ENCODE measurements at places on chromosomes 3 and 15. TPM values are rescaled to one million over a fixed set of nuclear protein-coding genes. Genes with fewer than 3 reads are reported as not detected.

GRCh38 chr3:117201901-117202774, 492.6 kb downstream of the TUSC7 start:
- no peak overlapping the region for H3K4me3 ChIP-seq
- H3K4me1 ChIP-seq: no peaks in the 10 kb centered on the region
- no peak overlapping the region for H3K27ac ChIP-seq
- H3K27me3 ChIP-seq: no peaks in the 10 kb centered on the region

DNA sequence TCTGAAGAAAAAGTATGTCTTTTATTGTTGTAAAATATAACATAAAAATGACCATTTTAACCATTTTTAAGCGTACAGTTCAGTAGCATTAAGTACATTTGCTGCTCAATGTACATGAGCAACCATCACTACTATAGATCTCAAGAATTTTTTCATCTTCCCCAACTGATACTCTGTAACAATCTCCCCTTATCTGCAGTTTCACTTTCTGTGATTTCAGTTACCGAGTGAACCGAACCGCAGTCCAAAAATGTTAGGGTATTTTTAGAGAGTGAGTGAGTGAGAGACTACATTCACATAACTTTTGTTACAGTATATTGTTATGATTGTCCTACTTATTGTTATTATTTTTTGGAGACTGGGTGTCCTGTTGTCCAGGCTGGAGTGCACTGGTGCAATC, 9.0 kb upstream of the SLC25A26 start:
- DNase-seq: no peak
- no peak overlapping the region for H3K27ac ChIP-seq
- no peak overlapping the region for H3K4me3 ChIP-seq
- H3K36me3 ChIP-seq: no peaks in the 10 kb centered on the region
- no peaks in the 10 kb centered on the region for H3K4me1 ChIP-seq

DNA sequence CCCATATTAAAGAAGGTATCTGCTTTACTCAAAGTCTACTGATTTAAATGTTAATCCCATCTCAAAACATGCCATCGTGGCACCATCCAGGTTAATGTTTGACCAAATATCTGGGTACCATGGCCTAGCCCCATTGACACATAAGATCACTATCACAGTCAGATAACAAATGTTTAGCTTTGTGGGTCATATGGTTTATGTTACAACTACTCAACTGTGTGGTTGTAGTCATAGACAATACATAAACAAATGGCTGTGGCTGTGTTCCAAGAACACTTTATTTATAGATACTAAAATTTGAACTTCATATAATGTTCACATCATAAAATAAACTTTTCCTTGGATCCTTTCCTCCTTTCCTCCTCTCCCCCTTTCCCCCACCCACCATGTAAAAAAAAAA, 9.8 kb upstream of the SNRPN start:
- no peak overlapping the region for H3K4me3 ChIP-seq
- H3K27ac ChIP-seq: no peak overlapping the region
- H3K36me3 ChIP-seq: no peaks in the 10 kb centered on the region
- peaks cover 3% of the 10 kb centered on the region for H3K4me1 ChIP-seq

DNA sequence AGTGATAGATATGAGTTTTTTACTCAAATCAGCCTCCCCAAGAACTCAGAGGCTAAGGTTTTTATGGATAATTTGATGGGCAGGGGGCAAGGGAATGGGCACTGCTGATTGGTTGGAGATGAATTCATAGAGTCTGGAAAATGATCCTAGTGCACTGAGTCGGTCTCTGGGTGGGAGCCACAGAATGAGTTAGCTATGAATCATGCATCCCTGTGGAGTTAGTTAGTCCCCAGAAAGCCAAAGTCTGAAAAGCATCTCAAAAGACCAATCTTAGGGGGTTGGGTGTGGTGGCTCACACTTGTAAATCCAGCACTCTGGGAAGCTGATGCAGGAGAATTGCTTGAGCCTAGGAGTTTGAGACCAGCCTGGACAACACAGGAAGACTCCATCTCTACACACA, 516.1 kb downstream of the AGBL1 start:
- no peak overlapping the region for H3K27ac ChIP-seq
- H3K4me3 ChIP-seq: no peak overlapping the region
- H3K36me3 ChIP-seq: no peaks in the 10 kb centered on the region
- no peaks in the 10 kb centered on the region for H3K27me3 ChIP-seq

DNA sequence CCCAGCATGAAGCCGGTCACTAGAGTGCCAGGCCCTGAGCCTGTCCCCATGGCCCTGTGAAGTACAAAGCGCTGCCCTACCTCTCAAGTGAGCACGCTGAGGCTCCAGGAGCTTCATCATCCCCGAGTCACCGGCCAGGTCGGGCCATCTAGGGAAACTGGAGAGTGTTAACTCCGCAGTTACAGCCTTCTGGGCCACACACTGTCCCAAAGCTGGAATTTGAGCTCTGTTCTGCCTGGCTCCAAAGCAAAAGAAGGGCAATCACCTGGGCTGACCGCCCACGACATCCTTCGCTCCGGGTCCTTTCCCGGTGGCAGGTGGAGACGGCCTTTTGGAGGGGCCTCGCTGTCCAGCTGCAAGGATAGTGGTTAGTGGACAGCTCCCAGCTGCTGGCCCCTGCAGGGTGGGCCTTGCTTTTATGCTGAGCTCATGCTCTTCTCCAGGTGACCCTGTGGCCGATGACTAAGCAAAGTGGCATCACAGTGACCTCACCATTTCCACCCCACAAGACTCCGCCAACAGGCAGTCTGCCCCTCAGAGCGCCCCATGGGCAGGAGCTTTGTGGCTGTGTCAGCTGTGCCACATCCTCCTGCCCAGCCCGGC, 3.5 kb upstream of the MUC4 start:
- no peak overlapping the region for H3K27ac ChIP-seq
- H3K27me3 ChIP-seq: peaks cover 2% of the 10 kb centered on the region
- no peak overlapping the region for H3K4me3 ChIP-seq

DNA sequence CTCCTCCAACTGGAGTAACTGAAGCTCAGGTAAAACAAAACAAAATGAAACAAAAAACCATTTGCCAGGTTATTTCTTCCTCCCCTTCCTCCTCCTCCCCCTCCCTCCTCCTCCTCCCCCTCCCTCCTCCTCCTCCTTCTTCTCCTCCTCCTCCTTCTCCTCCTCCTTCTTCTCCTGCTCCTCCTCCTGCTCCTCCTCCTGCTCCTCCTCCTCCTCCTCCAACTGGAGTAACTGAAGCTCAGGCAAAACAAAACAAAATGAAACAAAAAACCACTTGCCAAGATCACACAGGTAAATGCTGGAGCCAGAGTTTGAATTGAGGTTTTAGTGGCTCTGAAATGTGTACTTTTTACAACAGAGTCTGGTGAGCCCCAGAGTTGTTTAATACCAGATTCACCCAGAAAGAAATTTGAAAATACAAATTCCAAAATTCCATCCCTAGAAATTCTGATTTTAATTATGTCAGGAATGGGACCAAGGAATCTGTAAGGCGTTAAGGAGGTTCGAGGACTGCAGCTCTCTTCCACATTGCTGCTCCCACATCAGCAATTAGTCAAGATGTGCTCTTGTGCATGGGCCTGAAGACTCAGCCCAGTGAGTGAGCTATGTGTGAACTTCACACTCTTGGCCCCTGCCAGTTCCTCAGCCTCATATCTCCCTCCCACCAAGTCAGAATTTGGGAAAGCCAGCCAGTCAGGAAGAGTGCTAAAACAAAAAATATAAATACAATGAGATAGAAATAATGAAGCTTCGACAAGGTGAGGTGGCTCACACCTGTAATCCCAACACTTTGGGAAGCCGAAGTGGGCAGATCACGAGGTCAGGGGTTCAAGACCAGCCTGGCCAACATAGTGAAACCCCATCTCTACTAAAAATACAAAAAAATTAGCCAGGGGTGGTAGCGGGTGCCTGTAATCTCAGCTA, 31.6 kb upstream of the ZNF770 start:
- no peak for DNase-seq
- H3K27me3 ChIP-seq: peaks cover 6% of the 10 kb centered on the region
- H3K4me1 ChIP-seq: no peaks in the 10 kb centered on the region
- no peaks in the 10 kb centered on the region for H3K36me3 ChIP-seq
- H3K4me3 ChIP-seq: no peak overlapping the region

GRCh38 chr15:33565094-33565493, 254.3 kb downstream of the RYR3 start:
- no peaks in the 10 kb centered on the region for H3K36me3 ChIP-seq
- DNase-seq: no peak
- H3K4me3 ChIP-seq: no peak overlapping the region
- no peaks in the 10 kb centered on the region for H3K4me1 ChIP-seq

DNA sequence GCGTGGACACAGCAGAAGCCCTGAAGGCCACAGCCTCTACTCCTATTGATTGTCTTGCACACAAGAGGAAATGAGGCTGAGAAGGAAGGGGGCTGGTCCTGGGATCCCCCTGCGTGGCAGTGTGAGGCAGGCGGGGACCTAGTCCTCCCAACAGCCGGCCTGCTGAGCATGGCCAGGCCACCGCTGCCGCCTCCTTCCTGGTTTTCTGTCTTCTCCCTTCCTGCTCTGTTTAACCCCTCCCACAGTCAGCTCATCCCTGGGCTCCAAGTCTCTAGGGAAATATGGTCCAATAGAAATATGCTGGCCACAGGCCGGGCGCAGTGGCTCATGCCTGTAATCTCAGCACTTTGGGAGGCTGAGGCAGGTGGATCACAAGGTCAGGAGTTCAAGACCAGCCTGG, 42.1 kb upstream of the HES1 start:
- H3K27me3 ChIP-seq: peaks cover 4% of the 10 kb centered on the region
- H3K4me1 ChIP-seq: peaks cover 16% of the 10 kb centered on the region
- no peak overlapping the region for H3K4me3 ChIP-seq
- no peak for DNase-seq

DNA sequence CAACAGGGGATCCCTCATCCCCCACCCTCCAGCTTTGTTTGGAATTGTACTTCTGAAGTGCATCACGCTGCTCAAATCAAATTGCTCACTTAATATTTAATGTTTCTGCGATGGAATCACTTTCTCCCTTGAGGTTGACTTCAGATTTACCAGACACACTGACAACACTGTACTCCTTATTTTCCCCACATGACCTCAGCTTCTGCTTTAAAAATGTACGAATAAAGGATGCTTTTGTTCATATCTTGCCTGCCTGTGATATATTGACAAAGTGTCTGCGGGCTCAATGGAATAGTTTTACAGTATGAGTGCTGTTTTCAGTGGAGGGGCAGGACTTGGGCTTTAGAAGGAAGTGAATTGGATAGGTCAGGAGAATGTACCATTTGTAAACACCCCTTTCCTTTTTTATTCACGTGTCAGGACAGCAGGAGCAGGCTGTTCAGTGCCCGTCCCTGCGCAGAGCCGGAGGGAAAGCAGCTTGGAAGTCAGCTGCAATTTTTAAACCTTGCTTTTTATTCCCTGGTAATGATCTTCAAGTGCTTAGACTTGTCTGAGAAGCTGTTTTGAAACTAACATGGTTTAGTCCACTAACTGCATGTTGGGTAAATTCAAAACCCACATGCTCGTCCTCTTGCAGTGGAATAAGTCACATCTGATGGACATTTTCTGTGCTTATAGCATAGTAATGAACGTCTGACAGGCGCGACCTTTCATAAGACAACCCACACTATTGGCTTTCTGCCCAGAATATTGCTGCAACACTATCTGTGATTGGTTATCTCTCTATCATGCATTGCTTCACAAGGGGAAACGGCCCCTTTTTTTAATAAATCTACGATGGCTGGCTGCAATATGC, 29.9 kb downstream of the MBNL1 start:
- H3K4me3 ChIP-seq: peak overlapping the region; percentile 39
- H3K36me3 ChIP-seq: peaks cover 60% of the 10 kb centered on the region
- peaks cover 72% of the 10 kb centered on the region for H3K4me1 ChIP-seq
- peak; percentile 65 for DNase-seq
- H3K27ac ChIP-seq: peak overlapping the region; percentile 76
- H3K27me3 ChIP-seq: no peaks in the 10 kb centered on the region

GRCh38 chr3:178505832-178506231, 30.4 kb upstream of the KCNMB2 start:
- no peak overlapping the region for H3K4me3 ChIP-seq
- no peaks in the 10 kb centered on the region for H3K4me1 ChIP-seq
- H3K36me3 ChIP-seq: no peaks in the 10 kb centered on the region
- H3K27ac ChIP-seq: no peak overlapping the region
- no peak for DNase-seq
- H3K27me3 ChIP-seq: no peaks in the 10 kb centered on the region

- no peaks in the 10 kb centered on the region for H3K4me1 ChIP-seq
- no peaks in the 10 kb centered on the region for H3K36me3 ChIP-seq
- H3K4me3 ChIP-seq: no peak overlapping the region
- DNase-seq: no peak
Observed at GRCh38 chr15:101470548-101471239, 18.8 kb downstream of the PCSK6 start.

- no peaks in the 10 kb centered on the region for H3K27me3 ChIP-seq
- no peaks in the 10 kb centered on the region for H3K4me1 ChIP-seq
- no peaks in the 10 kb centered on the region for H3K36me3 ChIP-seq
- no peak overlapping the region for H3K27ac ChIP-seq
Observed at GRCh38 chr15:98751767-98752166, 103.4 kb downstream of the IGF1R start.

GRCh38 chr15:35953424-35953823, 407.5 kb upstream of the DPH6 start:
- H3K27ac ChIP-seq: no peak overlapping the region
- H3K36me3 ChIP-seq: no peaks in the 10 kb centered on the region
- no peaks in the 10 kb centered on the region for H3K4me1 ChIP-seq
- no peak overlapping the region for H3K4me3 ChIP-seq
- H3K27me3 ChIP-seq: no peaks in the 10 kb centered on the region
- DNase-seq: no peak

DNA sequence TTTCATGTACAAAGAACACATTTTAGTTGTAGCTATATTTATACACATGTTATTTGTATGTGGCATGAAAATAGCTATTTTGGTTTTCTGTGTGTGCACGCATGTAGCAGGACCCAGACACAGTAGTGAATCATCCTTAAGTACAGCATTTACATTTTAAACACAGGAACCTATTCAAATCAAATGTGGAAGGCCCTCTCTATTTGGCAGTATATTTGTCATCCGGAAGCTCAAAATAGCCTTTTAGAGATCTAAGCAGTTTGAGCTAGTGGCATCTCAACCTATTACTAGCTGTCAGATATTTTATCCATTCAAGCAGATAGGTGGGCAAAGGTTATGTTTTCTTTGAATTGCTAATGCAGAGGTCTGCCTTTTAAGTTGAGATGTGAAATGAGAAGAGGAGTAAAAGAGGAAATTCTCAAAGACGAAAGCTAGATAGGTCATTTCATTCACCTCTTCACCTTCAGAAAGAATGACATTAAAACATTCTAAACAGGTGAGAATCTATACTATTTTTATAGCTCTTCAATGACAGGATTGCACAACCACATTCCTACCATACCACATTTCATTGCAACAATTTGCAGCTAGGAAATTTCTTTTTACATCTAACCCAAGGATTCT, 46.3 kb upstream of the TIPARP start:
- peaks cover 6% of the 10 kb centered on the region for H3K4me1 ChIP-seq
- H3K27me3 ChIP-seq: peaks cover 6% of the 10 kb centered on the region
- DNase-seq: no peak
- no peaks in the 10 kb centered on the region for H3K36me3 ChIP-seq

- no peak overlapping the region for H3K4me3 ChIP-seq
- H3K27ac ChIP-seq: no peak overlapping the region
- no peaks in the 10 kb centered on the region for H3K36me3 ChIP-seq
Observed at GRCh38 chr3:195448205-195448875, 5.5 kb upstream of the ACAP2 start.

DNAJC13 gene
- 34.3 TPM for total RNA-seq

BFSP2 gene
- 0.45 TPM for total RNA-seq

LRRC58 gene
- 27.9 TPM for total RNA-seq

ZNF80 gene
- 0.71 TPM for total RNA-seq

Data from activated CD8-positive, alpha-beta T cell treated with anti-CD3 and anti-CD28 coated beads, Interleukin-2, amount 10 ng/mL, durations not matched to agents 7 days and 5 days (primary cell).